ENCODE measurements at places on chromosomes 5 and 9.

DNA sequence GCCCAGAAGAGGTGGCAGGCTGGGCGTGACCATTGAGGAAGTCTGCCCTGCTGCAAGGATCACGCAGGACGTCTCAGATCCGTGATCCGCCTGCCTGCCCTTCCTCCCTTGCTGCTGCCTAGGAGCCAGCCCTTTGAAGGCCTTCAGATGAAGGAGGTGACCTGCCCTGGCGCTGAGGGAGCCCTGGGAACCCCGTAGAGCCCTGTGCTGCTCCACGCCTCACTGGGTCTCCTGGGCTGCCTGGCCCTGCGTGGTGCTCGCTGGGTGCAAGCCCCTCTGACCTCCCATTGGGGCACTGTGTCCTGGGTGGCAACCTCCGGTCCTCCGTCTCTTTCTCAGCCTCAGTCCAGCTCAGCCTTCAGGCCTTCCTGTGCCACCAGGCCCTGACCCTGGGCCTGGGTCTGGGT is 295.3 kb upstream of the IRX4 start:
- DNase-seq, result no peak

DNA sequence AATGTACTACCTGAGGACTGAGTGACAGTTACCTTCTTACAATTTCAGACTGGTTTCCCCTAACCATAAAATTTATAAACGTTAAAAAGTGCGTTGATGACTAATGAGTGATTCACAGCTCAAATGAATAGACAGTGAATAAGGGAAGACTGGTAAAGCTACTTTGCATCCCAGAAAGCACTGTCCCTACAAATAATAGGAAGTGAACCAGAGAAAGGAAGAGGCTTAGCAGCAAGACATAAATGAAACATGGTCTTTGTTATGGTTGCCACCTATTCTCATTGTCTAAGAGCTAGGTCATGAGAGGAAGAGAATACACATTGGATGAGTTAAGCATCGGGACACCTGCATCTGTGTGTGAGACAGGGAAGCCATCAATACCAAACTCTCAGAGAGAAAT is 849.2 kb downstream of the TAF11L14 start:
- DNase-seq, result no peak

- no peak for DNase-seq
These were observed 82.3 kb upstream of the TLE4 start for GRCh38 chr9:79489261-79490000.

DNA sequence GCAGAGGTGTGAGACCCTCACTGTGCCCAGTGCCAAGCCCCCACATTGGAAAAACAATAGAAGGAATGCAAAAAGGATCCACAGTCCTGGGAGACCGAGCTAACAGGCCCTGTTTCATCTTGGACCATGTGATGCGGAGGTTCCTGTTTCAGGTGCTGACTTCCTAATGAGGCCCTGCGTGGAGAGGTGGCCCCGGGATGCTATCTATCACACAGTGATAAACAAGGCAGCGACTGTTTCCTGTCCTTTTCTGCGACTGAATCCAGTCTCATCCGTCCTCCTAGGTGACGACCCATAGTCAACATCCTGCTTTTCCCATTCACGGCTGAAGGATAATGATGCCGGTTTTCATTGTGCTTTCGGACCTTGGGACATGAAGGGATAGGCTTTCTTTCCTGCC is 56.4 kb upstream of the BOD1 start:
- no peak for DNase-seq

GRCh38 chr5:116898917-116899316 is 324.3 kb upstream of the SEMA6A start:
- DNase-seq, result no peak

GRCh38 chr9:88418025-88418424 is 29.8 kb downstream of the SPIN1 start:
- no peak for DNase-seq

DNA sequence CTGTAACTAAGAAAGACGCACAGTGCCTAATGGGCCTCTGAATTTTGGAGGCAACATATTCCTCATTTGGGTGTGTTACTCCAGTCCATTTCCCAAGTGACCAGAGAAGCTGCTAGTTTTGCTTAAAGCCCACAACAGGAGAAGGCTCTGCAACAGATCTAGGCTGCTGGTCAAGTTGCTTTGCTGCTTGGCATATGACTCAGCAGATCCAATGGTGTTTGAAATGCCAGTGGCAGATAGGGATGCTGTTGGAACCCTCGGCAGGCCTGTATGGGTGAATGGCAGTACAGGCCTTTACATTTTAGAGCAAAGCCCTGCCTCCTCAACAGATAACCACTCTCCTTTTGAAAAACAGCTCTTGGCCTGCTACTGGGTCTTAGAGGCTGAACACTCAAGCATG is 36.2 kb upstream of the ROR2 start:
- no peak for DNase-seq

GRCh38 chr5:138629392-138629791 is 54.2 kb upstream of the HSPA9 start:
- DNase-seq, result no peak

GRCh38 chr5:80097451-80097850 is 62.3 kb downstream of the THBS4 start:
- DNase-seq, result no peak

GRCh38 chr5:171342362-171343111 is 33.5 kb downstream of the TLX3 start:
- DNase-seq, result peak; percentile 15

- DNase-seq, result peak; percentile 85
These were observed 258.3 kb downstream of the EPB41L4A start for GRCh38 chr5:112160652-112161391.

- no peak for DNase-seq
These were observed 8.1 kb downstream of the SPRY4 start for GRCh38 chr5:142316681-142317080.

- DNase-seq, result no peak
These were observed 14.6 kb downstream of the ANKS6 start for GRCh38 chr9:98781588-98782383.

GRCh38 chr5:150035139-150035895 is 34.8 kb downstream of the HMGXB3 start:
- DNase-seq, result no peak

DNA sequence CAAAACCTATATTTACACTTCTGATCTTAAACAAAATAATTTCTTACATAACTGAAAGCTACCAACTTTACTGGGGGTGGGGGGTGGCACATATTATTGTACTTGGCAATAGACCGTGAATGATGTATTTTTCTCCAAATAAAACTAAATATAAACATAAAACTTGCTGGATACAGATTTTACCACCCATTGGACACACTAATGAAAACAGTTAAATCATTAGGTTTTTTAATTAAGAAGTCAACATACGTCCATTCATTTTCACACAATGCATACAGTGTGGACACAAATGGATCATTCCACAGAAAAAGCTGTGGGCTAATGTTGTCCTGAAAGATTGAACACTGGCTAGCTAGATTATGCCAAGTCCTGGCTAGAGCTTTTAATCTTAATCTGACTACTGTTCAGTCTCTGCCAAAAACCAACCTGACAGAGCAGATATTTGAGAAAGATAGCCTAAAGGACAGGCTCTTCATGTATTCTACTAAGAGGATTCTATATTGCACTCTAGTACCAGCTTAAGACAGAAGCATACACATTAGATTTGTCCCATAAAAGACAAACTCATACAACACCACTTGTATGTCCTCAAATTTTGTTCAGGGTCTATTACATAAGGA is 118.1 kb downstream of the SIL1 start:
- no peak for DNase-seq

- no peak for DNase-seq
These were observed 201.3 kb downstream of the GABRG2 start for GRCh38 chr5:162268694-162269481.

DNA sequence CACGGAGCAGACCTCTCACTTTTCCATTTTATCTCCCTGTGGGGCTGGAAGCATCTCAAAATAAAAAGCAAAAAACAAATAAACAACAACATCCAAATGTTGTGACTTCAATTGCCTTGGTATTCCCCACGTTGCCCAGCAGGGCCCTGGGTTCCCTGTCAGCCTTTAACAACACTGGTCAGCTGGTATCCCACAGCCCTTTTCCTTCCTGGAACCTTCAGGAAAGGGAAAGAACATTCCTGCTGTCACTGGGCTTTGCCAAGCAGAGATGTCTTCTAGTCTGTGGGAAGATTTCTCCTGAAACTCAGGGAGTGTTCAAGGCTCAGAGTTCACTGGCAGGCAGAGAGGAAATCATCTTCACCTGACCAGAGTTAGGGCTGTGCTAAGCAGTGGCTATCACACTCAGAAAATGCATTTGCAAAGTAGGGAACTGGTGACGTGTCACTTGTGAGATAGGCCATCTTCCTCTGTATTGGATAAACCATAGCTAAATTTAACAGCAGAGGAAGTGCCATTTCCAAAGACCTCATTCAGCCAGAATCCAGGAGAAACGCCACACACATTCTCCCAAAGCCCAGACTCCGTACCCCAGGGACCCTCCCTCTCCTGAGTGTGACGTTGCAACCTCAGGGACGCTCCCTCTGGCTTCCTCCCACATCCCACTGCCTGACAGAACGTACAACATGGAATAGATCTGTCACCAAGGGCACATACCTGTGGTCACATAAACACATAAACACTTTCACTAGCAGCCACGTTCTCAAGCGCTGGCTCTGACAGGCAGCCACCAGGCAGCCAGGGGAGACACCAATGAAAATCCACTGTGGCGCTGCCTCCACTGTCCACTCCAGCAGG is 274.0 kb upstream of the DAPK1 start:
- no peak for DNase-seq

- no peak for DNase-seq
These were observed 6.9 kb upstream of the RIC1 start for GRCh38 chr9:5622016-5622415.

DNA sequence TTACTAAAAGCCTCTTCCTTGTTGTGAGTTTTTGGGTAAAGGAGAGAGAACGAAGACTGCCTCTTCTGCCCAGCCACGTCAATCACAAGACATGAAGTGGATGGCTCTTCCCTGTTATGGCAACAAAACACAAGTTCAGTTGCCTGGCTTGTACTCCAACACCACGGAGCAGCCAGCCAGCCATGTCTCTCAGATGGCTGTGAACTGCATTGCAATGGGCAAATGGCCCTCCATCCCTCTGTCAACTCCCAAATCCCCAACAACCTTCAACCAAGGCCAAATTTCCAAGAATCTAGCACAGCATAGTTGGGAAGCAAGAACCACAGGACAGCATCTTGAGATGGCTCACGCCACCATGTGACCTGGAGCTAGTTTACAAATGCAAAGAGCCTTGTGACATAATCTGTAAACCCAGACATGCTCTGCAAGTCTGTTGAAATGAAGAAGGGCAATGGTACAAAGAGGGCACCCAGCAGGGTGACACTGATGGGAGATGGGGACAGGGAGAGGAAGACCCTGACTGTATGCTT is 53.9 kb downstream of the ZNF366 start:
- DNase-seq, result no peak

- DNase-seq, result peak; percentile 30
These were observed 32.7 kb upstream of the FSD1L start for GRCh38 chr9:105414947-105415661.

- DNase-seq, result no peak
These were observed 79.2 kb upstream of the SPIN1 start for GRCh38 chr9:88308831-88309560.

DNA sequence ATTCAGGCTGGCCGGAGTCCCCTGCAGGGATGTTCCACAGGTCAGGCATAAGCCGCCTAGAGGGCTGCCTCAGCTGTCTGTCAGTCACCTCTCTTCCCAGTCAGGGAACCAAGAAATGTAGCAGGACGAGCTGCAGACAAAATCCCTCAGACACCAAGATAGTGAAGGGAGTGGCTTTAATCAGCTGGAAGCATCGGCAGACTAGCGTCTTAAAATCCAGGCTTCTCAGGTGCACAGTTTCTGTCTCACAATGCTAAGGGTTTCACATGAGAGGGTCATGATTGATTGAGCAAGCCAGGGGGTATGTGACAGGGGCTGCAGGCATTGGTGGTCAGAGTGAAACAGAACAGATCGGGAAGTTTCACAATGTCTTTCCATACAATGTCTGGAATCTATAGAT is 247.2 kb downstream of the CDH10 start:
- no peak for DNase-seq

DNA sequence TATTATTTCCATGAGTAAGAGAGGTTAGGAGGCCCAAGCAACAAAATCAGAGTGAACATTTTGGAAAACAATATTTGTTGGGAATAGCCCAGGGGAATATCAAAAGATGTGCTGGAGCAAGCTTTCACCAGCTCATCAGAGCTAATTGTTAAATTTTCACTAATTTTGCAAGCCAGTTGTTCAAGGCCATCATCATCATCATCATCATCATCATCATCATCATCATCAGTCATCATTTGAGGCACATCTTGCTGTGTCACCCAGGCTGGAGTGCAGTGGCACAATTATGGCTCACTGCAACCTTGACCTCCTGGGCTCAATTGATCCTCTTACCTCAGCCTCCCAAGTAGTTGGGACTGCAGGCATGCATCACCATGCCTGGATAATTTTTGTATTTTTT is 350.5 kb upstream of the MEF2C start:
- DNase-seq, result no peak
